Left forelimb (tissue), 1 donor: ENCODE measurements at places on chromosomes 2 and 18.

DNA sequence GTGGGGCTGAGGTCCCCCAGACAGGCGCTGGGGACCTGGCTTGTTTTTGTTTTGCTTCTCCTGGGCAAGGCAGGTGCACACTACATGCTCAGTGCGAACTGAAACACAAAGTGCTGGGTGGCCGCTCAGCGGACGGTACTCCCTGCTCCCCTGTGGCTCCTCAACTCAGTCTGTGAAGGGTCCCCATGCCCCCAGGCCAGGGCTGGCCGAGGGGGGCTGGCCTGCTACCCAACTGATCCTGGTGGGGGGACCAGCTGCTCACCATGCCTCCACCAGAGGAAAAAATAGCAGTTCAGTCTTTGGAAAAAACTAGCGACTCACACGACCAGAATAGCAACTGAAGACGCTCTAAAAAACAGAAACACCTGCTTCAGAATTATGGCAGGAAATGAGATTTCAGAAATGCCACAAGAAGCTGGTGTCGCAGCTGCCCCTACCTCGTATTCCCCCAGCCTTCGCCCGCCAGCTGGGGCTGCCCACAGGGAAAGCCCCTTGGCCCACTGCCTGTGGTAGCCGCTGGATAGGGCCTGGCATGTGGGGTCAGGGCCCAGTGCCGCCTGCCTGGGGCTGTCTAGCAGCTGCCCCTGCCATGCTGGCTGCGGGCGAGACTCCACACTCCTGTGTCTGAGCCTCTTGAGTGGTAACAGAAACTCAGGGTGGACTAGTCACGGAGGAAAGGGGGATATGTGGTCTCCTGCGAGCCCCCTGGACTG, 43.7 kb downstream of the MEX3C start:
- DNase-seq: no peak

DNA sequence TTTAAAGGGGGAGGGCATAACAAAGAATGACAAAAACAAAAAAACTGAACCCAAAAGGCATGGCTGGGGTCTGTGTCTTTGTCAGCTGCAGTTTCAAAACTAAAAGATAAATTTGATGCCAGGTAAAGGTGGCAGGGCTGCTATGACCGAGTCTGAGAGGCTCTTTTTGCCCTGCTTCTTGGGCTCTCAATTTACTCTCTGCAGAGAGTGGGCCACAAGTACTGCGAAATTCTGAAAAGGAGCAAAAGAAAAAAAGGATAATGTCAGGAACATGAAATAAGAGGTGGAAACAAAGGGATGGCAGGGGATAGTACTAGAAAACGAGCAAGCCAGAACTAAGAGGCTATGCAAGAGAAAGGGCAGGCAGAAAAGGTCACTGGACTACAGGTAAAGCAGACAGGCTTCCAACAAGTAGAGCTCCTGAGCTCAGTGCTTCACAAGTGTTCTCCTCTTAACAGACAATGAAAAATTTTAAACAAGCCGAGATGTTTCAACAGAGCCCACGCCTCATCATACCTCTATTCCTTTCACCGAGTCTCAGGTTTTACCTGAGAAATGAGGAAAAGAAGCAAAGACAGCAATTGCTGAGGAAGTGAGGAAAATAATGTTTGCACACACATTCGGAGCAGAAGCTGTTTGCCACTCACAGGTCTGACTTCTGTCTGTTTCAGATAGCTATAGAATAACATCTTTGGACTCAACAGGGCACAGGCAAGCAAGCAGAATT, 7.3 kb downstream of the IRS1 start:
- no peak for DNase-seq

- no peak for DNase-seq
Observed at GRCh38 chr2:29749843-29750242, 171.5 kb downstream of the ALK start.

- no peak for DNase-seq
Observed at GRCh38 chr2:178101321-178102079, 10.7 kb upstream of the RBM45 start.

- no peak for DNase-seq
Observed at GRCh38 chr2:59449274-59449673, 1104.2 kb downstream of the BCL11A start.

DNA sequence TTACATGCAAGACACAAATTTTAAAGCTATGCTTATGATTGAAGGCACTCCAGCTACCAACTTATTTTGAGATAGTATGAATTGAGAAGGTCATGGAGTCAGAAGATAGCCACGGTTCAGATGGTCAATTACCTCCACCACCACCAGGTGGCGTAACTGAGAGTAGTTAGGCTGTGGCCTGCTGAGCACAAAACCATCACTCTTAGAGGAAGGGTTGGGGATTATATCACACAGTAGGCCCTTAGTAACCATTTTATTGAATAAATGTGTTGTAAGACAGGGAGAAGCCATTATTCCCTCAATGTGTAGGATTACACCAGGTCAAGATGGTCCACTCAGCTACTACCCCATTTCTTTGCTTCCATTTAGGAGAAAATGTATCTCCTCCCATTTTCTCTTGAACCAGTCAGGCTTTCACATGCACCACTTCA, 18.8 kb downstream of the KLHL41 start:
- no peak for DNase-seq
